ENCODE measurements at places on chromosomes 7 and 10. TPM values are rescaled to one million over a fixed set of nuclear protein-coding genes. Genes with fewer than 3 reads are reported as not detected.

Gene ASAH2B
- 17.2 TPM for polyA plus RNA-seq

GRCh38 chr10:130606001-130606405 lies 469.8 kb downstream of the GLRX3 start:
- DNase-seq = peak; percentile 94
- no peak overlapping the region for H3K4me3 ChIP-seq
- no peaks in the 10 kb centered on the region for H3K4me1 ChIP-seq
- peak overlapping the region; percentile 94 for H3K27ac ChIP-seq

GRCh38 chr7:131970602-131971001 lies 414.2 kb upstream of the PODXL start:
- no peak for DNase-seq
- no peak overlapping the region for H3K27ac ChIP-seq
- no peaks in the 10 kb centered on the region for H3K36me3 ChIP-seq

GRCh38 chr10:77191324-77192049 lies 446.1 kb downstream of the KCNMA1 start:
- H3K36me3 ChIP-seq = no peaks in the 10 kb centered on the region
- H3K4me3 ChIP-seq = no peak overlapping the region
- DNase-seq = no peak
- H3K27ac ChIP-seq = no peak overlapping the region
- H3K4me1 ChIP-seq = no peaks in the 10 kb centered on the region

DNA sequence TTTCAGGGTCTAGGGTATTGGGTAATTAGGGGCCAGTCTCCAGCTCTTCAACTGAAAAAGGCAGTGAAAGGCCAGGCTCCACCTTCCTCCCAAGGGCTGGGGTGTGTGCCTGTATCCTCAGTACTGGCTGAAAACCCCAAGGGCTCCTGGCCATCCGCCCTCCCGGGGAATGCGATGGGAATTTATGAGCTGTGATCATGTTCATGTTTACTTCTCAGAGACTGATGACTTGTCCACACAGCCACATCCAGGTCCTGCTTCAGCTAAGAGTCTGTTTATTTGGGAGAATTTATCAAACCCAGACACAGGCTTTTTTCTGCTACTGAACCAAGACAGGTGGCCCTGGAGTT lies 91.7 kb downstream of the CCDC3 start:
- H3K36me3 ChIP-seq = no peaks in the 10 kb centered on the region
- H3K27ac ChIP-seq = no peak overlapping the region
- DNase-seq = no peak
- H3K4me3 ChIP-seq = no peak overlapping the region

Gene C10orf67
- 0.10 TPM for polyA plus RNA-seq

Gene ASZ1
- polyA plus RNA-seq = not detected

Gene CLEC5A
- polyA plus RNA-seq = not detected

DNA sequence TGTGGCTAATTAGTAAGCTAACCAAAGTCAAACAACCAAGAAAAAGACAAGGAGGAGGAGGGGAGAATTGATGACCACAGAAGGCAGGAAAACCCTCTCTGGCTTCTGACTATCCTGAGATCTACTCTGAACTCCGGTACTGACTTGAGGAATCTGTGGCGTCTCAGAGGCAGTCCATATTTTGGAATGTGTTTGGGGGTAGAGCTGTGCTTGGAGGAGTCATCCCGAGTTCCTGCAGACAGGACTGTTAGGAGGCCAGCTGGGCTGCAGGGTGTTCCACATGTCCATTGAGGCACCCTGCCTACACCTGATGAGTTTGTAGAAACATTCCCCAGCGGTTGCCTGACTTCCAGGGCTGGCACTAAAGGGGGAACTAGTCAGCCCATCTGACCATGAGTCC lies 91.6 kb downstream of the PLCE1 start:
- DNase-seq = no peak
- peaks cover 2% of the 10 kb centered on the region for H3K4me1 ChIP-seq
- no peaks in the 10 kb centered on the region for H3K27me3 ChIP-seq
- H3K4me3 ChIP-seq = no peak overlapping the region

DNA sequence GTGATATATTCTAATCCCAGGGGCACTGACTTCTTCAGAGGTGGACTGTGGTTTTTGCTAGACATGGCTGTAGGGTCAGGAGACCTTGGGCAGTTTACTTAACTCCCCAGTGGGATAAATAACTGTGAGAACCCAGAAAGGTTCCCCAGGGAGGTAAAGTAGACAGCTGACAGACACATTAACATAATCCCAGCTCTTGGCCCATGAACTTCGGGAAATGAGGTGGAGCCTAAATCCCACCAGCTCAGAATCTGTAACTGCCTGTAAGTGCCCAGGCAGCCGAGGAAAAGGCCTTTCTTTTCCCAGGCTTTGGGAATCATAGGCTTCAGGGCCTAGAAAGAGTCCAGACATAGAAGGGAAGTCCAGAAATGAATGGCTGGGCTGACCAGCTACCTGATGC lies 106.0 kb downstream of the LRRC18 start:
- H3K36me3 ChIP-seq = no peaks in the 10 kb centered on the region
- H3K4me3 ChIP-seq = no peak overlapping the region
- H3K4me1 ChIP-seq = no peaks in the 10 kb centered on the region
- no peak for DNase-seq
- no peak overlapping the region for H3K27ac ChIP-seq

DNA sequence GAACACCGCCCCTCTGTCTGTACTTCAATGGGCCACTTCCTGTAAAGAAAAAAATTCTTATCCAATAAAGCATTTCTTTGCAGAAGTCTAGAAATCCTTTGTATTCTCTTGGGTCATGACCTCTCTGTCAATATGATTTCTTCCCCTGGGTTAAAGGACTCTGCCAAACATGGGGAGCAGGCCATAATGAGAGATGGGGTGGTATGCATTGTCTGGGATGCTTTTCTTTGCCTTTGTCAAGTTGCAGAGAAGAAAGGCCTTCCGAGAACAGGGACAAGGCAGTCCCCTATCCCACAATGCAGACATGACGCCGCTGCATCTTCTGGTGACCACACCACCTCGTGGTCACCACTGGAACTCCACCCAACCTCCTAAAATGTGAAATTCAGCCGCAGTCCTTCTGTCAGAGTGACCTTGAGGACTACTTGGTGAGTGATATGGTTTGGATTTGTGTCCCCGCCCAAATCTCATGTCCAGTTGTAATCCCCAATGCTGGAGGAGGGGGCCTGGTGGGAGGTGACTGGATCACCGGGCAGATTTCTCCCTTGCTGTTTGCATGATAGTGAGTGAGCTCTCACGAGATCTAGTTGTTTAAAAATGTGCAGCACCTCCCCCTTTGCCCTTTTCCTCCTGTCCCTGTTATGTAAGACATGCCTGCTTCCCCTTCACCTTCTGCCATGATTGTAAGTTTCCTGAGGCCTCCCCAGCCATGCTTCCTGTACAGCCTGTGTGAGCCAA lies 15.2 kb upstream of the FRMPD2 start:
- H3K27ac ChIP-seq = no peak overlapping the region
- H3K27me3 ChIP-seq = no peaks in the 10 kb centered on the region
- H3K4me3 ChIP-seq = no peak overlapping the region

GRCh38 chr10:50326757-50327701 lies 75.7 kb upstream of the ASAH2 start:
- no peak overlapping the region for H3K27ac ChIP-seq
- H3K4me3 ChIP-seq = no peak overlapping the region
- DNase-seq = peak; percentile 9
- H3K36me3 ChIP-seq = no peaks in the 10 kb centered on the region
- no peaks in the 10 kb centered on the region for H3K4me1 ChIP-seq

- H3K4me1 ChIP-seq = peaks cover 28% of the 10 kb centered on the region
- no peak overlapping the region for H3K27ac ChIP-seq
- H3K36me3 ChIP-seq = no peaks in the 10 kb centered on the region
- no peak overlapping the region for H3K4me3 ChIP-seq
These were observed 2.4 kb upstream of the COBL start for GRCh38 chr7:51318886-51319579.

Gene RET
- 5.3 TPM for polyA plus RNA-seq

DNA sequence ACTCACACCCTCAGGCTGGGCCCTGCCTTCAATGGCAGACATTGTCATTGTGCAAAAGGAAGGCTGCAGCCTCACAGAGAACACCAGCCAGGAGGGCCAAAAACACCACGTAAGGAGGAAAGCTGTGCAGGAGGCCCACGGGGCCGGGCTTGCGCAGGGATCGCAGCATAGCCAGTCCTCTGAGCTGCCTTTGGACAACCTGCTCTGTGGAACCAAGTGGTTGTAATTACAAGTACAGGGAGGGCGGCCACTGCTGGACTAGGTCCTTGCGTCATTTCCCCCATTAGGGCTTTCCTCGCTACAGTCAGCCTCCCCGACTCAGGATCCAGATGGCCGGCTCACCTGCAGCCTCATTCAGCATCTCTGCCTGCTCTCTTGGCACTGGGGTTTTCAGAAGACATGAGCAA lies 66.9 kb downstream of the FAM53B start:
- no peaks in the 10 kb centered on the region for H3K27me3 ChIP-seq
- peaks cover 35% of the 10 kb centered on the region for H3K4me1 ChIP-seq
- H3K4me3 ChIP-seq = no peak overlapping the region

GRCh38 chr10:8628351-8628750 lies 573.9 kb downstream of the GATA3 start:
- H3K27ac ChIP-seq = no peak overlapping the region
- H3K36me3 ChIP-seq = no peaks in the 10 kb centered on the region
- H3K4me3 ChIP-seq = no peak overlapping the region

DNA sequence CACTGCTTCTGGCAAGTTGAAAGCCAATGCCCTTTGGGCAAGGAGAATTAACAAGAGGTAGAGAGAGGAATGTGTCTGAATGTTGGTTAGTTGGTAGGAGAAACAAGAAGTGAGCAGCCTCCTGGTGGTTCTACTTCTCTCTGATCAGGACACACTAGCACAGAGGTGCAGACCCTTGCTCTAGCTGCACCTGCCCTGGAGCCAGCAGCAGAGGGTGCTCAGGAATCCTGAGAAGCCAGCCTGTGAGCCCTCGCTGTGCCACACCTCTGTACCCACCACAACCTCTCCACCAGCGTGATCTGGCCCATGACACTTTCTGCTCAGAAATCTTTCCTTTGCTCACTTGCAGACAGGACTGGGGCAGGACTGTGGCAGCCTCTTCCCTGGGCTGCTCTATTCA lies 364.7 kb downstream of the RPS24 start:
- H3K4me3 ChIP-seq = no peak overlapping the region
- no peaks in the 10 kb centered on the region for H3K27me3 ChIP-seq
- DNase-seq = no peak
- no peaks in the 10 kb centered on the region for H3K36me3 ChIP-seq
- H3K4me1 ChIP-seq = no peaks in the 10 kb centered on the region

GRCh38 chr10:1198453-1199344 lies 142.5 kb downstream of the WDR37 start:
- H3K4me1 ChIP-seq = no peaks in the 10 kb centered on the region
- no peaks in the 10 kb centered on the region for H3K27me3 ChIP-seq
- H3K4me3 ChIP-seq = no peak overlapping the region
- H3K36me3 ChIP-seq = no peaks in the 10 kb centered on the region
- no peak overlapping the region for H3K27ac ChIP-seq

DNA sequence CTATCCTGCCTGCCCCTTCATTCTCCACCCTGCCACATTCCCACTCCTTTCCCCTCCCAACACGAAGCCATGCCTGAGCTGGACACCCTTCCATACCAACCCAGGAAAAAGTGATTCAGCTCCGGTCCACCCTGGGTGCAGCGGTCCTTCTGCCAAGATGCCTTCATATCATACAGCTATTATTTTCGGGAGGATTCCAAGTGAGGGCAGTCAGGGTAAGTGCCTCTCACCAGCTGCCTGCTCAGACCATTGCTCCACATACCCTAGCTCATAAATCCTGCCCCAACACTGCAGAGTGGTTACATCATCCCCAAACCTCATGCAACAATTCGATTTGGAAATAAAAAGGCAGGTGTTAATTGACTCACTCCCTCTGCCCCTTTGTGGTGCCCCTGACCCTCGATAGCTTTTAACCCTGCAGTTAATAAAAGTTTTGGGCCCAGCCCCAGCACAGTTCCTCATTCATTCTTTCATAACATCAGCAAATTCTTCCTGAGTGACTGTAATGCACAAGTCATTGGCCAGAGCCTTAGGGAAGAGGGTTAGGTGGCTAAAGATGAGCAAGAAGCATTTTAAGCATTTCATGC lies 42.6 kb downstream of the ZNF503 start:
- H3K27ac ChIP-seq = peak overlapping the region; percentile 85
- no peak overlapping the region for H3K4me3 ChIP-seq
- H3K4me1 ChIP-seq = peaks cover 14% of the 10 kb centered on the region

Gene WNT2
- not detected for polyA plus RNA-seq

Gene LIPN
- 0.04 TPM for polyA plus RNA-seq

GRCh38 chr7:134469622-134470021 lies 10.7 kb upstream of the AKR1B1 start:
- no peaks in the 10 kb centered on the region for H3K27me3 ChIP-seq
- no peak for DNase-seq
- H3K4me3 ChIP-seq = no peak overlapping the region
- no peaks in the 10 kb centered on the region for H3K36me3 ChIP-seq
- no peak overlapping the region for H3K27ac ChIP-seq
- no peaks in the 10 kb centered on the region for H3K4me1 ChIP-seq

- no peaks in the 10 kb centered on the region for H3K36me3 ChIP-seq
- H3K4me3 ChIP-seq = no peak overlapping the region
- no peaks in the 10 kb centered on the region for H3K27me3 ChIP-seq
- no peaks in the 10 kb centered on the region for H3K4me1 ChIP-seq
These were observed 14.8 kb downstream of the GRIFIN start for GRCh38 chr7:2461268-2462026.

Gene WAPL
- polyA plus RNA-seq = 15.7 TPM

- H3K36me3 ChIP-seq = peaks cover 5% of the 10 kb centered on the region
- H3K4me3 ChIP-seq = no peak overlapping the region
- peaks cover 9% of the 10 kb centered on the region for H3K4me1 ChIP-seq
- H3K27me3 ChIP-seq = no peaks in the 10 kb centered on the region
- DNase-seq = no peak
These were observed 88.0 kb downstream of the CFTR start for GRCh38 chr7:117567781-117568180.

- DNase-seq = no peak
- H3K27me3 ChIP-seq = no peaks in the 10 kb centered on the region
- no peaks in the 10 kb centered on the region for H3K36me3 ChIP-seq
- H3K27ac ChIP-seq = no peak overlapping the region
- no peaks in the 10 kb centered on the region for H3K4me1 ChIP-seq
These were observed 26.4 kb downstream of the ANXA8 start for GRCh38 chr10:47457528-47457820.

Gene EPO
- not detected for polyA plus RNA-seq

DNA sequence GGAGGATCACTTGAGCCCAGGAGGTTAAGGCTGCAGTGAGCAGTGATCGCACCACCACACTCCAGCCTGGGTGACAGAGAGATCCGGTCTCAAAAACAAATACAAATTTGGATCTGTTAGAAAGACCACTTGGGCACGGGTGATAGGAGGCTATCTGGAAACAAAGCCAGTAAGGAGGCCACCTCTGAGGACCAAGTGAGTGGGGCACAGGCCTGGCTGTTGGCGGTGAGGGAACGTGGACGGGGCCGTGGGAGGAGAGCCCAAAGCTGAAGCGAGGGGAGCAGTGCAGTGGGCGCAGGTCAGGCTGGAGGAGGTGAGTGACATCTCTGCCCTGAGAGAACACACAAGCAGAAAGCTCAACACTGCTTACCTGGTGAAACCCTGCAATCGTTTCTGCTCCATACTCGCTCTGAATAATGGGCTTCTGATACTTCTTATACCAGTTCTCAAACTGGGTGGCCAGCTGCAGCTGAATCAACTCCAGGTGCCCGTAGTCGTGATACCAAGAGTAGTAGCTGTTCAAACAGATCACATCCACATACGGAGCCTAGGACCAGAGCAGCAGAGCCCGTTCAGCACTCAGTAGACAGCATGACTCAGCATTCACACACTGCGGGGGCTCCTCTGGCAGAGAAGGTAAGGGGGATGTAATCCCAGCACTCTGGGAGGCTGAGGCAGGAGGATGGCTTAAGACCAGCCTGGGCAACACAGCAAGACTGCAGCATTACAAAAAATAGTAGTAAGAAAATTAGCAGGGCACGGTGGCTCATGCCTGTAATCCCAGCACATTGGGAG lies 14.5 kb downstream of the GUSB start:
- H3K27me3 ChIP-seq = no peaks in the 10 kb centered on the region
- H3K36me3 ChIP-seq = peaks cover 31% of the 10 kb centered on the region
- no peak overlapping the region for H3K4me3 ChIP-seq

Data from small intestine (tissue), 16 donors.